ENCODE measurements at places on chromosomes 3 and 15.

- DNase-seq = peak; percentile 20
Observed at GRCh38 chr3:116064646-116065045, 380.6 kb downstream of the LSAMP start.

DNA sequence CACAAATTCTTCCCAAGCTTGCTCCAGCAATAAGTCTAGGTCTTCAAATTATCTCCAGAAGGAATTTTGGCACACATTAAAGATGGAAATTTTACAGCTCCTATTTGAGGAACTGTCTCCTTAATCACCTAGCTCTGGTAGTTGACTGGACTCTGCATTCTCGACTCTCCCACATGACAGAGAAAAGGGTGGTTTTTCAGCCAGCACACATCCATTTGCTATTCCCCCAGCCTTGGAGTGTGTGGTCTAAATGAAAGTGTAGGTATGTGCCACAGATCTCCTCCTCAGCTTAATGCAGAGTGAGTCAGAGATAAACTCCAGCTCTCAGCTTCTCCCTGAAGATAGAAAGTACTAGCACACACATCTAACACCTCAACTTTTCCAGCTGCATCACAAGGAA lies 62.2 kb upstream of the ALCAM start:
- peak; percentile 87 for DNase-seq

DNA sequence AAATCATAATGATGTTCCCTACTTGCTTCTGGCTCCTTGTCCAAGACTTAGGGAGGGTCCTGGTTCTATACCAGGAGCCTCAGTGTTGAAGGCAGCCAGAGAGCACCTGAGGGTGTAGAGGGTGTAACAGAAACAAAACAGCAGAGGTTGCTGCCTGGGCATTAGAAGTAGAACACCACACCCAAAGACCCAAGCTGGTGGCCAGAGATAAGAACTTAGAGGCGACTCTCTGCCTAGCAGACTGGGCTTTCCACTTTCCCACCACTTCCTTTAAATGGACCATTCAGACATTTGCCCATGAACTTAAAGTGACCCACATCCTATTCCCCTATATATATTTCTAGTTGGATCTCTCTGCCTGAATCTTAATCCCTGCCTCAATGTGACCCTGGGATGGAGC lies 189.8 kb downstream of the KLF13 start:
- no peak for DNase-seq

DNA sequence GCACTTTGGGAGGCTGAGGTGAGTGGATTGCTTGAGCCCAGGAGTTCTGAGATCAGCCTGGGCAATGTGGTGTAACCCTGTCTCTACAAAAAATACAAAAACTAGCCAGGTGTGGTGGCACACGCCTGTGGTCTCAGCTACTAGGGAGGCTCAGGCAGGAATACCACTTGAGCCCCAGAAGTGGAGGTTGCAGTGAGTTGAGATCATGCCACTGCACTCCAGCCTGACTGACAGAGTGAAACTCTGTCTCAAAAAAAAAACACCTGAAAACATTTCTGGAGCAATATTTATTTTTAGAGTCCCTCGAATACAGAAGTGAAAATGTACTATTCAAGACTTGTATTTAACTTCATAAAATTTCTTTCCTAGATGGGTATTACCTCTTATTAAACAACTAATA lies 4.6 kb downstream of the SPCS1 start:
- DNase-seq = no peak

- DNase-seq = no peak
Observed at GRCh38 chr15:53462651-53463050, 296.8 kb downstream of the WDR72 start.

DNA sequence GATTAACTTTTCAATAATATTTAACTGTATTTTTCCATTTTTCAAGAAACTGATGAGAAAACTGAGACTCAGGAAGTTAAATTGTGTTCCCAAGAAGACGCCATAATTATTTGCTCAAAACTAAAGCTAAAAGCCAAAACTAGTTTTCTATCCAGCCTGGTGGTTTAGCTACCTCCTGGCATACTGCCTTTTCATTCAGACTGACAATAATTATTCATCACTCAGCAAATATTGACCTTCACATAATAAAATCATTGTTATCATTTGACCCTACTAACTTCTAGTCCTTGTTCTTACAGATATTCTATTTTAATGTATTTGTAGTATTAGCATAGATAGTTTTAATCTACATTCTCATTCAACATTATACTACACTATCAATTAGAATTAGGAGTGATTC lies 210.6 kb upstream of the GADL1 start:
- no peak for DNase-seq

- DNase-seq = peak; percentile 30
Observed at GRCh38 chr15:29770796-29771195, 51.5 kb downstream of the TJP1 start.

- DNase-seq = no peak
Observed at GRCh38 chr3:61111825-61112224, 139.4 kb downstream of the FHIT start.

DNA sequence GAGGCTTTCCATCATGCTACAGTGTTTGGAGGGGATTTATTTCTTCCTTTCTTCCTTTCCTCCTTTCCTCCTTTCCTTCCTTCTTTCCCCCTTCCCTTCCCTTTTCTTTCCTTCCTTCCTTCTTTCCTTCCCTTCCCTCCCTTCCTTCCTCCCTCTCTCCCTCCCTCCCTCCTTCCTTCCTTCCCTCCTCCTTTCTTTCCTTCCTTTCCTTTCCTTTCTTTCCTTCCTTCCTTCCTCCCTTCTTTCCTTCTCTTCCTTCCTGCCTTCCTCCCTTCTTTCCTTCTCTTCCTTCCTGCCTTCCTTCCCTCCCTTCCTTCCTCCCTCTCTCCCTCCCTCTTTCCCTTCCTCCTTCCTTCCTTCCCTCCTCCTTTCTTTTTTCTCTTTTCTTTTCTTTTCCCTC lies 127.2 kb downstream of the EPHA3 start:
- DNase-seq = no peak

DNA sequence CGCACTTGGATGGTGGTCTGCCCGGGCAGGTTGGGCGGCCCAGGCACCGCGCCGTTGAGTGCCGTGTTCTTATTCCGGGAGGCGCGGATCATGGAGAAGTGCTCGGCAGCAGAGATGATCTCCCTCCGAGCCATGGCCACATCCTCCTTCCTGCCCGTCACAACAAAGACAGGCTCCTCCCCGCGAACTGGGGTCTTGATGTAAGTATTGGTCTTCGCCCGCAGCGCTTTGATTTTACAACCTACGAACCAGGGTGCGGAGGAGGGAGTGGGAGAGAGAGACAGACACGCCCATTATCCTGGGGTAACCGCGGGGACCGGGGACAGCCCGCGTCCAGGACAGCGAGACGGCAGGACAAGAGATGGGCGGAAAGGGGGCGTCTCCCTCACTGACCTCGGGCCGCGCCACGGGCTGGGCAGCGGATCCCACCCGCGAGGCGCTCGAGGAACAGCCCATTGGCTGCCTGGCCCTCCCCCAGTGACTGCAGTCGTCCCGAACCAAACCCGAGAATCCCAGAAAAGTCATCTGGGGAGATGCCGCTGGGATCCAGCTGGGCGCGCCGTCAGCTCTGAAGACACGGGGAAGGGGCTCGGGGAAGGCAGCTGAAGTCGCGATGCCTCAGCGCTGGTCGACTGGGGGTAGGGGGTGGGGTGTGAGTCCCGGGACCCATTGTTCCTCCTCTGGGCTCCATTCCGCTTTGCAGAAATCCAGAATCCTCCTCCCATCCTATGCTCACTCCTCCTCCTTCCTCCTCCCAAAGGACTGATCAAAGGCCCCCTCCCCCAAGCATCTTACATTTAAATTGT lies 1.2 kb downstream of the MEX3B start:
- DNase-seq = peak; percentile 83

DNA sequence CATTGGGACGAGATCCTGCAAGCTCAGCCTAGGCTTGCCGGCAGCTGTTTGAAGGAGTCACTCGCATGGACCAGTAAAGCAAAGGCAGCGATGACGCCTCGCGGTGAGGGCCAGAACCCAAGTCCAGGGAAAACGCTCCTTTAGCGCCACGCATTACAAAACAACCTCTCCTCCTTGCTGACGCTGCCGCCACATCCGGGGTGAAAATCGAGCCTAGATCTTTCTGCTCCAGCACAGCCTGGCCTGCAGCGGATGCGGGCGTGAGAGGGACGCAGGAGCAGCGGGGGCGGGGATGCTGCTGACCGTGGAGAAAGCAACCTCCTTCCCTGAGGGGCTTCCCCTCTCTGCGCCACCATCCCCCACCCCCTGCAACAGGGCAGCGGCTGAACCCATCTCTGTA lies 46.7 kb downstream of the CASR start:
- no peak for DNase-seq

- DNase-seq = peak; percentile 77
Observed at GRCh38 chr3:146747928-146748327, 142.8 kb upstream of the PLSCR5 start.

GRCh38 chr15:90046911-90047392 lies 45.8 kb downstream of the ZNF710 start:
- no peak for DNase-seq

DNA sequence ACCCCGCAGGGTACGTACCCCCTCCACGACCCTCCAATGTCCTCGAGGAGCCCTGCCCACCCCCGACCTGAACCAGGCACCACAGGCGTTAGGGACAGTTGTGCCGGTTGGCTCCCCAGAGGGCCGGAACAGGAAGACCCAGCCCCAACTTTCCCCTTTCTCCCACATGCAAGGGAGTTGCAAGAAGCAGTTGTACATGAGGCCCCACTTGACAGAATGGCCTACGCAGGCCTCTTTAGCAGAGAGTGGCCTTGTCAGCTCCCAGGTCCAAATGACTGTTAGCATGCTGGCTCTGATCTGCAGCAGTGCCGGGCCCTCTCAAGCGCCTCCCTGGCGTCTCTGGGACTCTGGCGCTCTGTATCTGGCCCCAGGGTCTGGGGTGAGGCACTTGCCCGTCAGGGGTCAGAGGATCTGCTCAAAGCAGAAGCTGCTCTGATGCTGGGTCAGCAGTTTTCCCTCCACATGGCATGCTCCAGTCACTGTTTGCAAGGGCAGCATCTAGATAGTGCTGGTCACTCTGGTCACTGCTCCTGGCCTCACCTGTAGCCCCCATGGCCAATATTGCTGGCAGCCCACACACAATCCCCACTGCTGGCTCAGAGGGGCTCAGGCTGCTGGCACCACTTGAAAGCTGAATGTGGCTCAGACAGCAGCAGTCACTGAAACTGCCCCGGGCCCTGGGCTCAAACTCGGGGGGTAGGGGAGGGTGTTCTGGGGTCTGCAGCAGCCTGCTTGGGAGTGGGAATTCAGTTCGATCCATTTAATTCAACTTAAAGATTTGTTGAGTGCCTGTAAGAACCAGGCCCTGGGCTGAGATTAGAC lies 254.5 kb downstream of the FAM43A start:
- no peak for DNase-seq

DNA sequence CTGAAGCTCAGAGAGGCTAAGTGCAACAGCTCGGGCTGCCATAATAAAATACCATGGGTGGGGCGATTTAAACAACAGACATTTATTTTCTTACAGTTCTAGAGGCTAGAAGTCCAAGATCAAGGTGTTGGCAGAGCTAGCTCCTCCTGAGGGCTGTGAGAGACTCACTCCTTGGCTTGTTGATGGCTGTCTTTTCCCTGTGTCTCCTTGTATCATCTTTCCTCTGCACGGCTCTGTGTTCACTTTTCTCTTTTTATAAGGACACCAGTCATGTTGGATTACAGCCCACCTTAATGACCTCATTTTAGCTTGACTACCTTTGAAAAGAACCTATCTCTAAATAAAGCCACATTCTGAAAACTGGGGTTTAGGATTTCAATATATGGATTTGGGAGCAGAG lies 129.7 kb downstream of the RPL22L1 start:
- no peak for DNase-seq

DNA sequence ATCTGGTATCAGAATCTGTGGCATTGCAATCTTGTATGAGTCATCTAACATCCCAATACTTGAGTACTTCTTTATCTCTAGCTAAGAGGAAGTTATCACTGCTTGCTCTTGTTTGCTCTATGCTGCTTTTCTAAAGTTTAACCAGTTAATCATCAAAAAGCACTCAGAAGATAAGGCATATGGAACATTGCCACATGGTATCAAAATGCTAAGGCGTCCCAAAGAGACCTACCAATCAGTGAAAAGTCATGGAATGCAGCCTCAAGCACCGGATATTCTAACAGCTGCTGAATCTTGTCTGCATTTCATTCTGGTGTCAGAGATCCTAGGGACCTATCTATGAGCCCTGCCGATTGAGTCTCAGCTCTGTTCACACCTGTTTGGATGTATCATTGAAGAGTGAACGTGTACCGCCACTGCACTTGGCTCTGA lies 192.8 kb downstream of the ARPP21 start:
- DNase-seq = no peak

DNA sequence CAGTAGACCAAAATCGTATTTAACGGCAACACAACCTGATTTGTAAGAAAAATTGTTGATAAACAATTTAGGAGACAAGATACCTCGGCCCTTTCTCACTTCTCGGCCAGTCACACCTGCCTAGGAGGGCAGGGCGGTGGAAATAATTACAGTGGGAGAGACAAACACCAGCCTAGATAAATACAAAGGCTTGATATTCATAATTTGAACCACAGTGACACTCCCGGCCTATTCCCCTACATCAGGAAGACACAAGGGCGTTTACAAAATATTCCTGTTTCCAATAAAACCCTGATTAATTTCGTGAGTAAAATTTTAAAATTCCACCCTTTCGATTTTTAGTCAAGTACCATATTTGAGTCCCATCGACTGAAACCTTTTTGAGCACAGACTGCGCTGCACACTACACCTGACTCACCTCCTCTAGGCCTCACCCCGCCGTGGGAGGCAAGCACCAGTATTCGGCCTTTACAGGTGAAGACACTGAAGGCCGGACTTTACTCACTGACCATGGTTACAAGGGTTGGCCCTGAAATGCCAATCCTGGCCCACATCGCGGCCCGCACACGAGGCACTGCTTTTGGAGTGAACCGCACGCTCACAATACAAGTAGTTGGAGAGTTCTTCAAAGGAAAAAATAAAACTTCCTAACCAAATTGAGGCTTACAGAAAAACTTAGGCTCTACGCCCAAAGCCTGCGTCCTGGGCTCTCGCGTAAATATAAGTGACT lies 794 bp downstream of the ARPP19 start:
- DNase-seq = no peak

DNA sequence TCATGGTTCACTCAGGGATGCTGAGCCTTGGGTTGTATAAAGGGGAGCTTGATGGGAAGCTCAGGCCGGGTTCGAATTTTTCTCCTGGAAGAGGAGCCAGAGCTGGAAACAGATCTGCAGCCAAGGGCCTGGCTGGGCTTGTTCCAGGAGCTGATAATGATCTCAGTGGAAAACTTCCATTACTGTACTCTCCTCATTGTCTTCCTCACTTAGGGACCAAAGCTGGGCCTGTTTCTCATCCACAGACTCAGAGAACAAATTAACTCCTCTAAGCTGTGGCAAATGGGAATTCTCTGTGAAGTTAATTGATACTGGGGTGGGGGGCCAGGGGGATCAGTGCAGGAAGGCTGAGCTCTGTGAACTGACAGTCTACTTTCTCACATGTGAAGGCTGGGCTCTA lies 92.0 kb downstream of the PRICKLE2 start:
- DNase-seq = no peak

DNA sequence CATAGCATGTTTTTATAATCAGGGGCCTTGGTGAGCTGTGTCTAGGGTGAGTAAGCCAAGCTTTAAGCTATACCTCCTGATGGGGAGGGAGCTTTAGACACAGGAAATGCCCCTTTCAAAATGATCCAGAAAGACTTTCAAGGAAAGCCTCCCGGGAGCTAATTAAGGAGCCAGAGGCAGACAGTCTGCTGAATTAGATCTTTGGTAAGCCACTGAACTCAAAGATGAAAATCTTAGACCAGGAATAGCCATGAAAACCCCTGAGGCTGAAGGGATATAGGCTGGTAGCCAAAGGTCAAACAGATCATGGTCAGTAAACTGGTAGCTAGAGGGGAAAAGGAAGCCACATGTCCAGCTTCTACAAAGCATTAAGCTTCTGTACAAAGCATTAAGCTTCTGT lies 42.7 kb upstream of the GAP43 start:
- DNase-seq = peak; percentile 45

GRCh38 chr3:52213901-52214300 lies 11.5 kb downstream of the TLR9 start:
- DNase-seq = no peak
